ENCODE measurements at places on chromosomes 6 and 20. TPM values are rescaled to one million over a fixed set of nuclear protein-coding genes. Genes with fewer than 3 reads are reported as not detected.
A peak's percentile ranks its signal among the peaks of the same experiment; 100 is the strongest.

DNA sequence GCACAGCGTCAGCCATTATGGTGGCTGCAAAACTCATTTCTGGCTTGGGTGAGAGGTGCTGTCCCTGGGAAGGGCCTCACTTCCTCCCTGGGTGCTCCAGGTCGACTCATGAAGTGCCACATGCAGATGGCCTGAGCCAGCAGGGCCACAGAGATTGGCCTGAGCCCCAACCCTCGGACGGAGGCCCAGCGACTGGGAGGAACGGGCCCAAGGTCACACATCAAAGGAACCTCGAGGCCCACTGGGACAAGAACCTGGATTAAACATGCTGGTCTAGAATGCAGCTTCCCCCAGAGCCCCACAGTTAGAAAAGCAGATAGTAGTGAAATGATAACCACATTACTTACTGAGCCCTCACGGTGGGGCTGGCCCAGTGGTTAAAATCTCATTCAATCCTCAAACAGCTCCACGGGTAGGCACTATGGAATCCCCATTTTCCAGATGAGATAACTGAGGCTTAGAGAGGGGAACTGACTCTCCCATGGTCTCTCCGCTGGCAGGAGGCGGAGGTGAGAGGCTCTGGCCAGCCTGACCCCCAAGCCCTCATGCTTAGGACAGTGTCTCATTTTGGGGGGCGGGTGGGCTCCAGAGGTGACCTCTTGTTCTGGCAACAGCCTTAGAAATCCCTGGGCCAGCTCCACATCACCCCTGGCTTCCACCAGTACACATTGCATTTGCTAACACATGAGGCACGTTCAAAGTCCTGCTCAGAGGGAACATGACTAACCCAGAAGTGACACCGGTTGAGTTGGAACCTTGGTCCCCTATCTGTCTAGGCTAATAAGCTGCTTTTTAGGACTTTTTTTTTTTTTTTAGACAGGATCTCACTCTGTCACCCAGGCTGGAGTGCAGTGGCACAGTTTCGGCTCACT is 53.0 kb downstream of the SRC start:
- H3K36me3 ChIP-seq: peaks cover 60% of the 10 kb centered on the region
- DNase-seq: no peak
- H3K27ac ChIP-seq: no peak overlapping the region
- H3K4me1 ChIP-seq: peaks cover 33% of the 10 kb centered on the region

- no peaks in the 10 kb centered on the region for H3K36me3 ChIP-seq
- DNase-seq: no peak
- H3K4me3 ChIP-seq: no peak overlapping the region
- H3K4me1 ChIP-seq: no peaks in the 10 kb centered on the region
- no peaks in the 10 kb centered on the region for H3K27me3 ChIP-seq
Measured at GRCh38 chr6:32554116-32554965, 24.3 kb upstream of the HLA-DRB5 start.

DNA sequence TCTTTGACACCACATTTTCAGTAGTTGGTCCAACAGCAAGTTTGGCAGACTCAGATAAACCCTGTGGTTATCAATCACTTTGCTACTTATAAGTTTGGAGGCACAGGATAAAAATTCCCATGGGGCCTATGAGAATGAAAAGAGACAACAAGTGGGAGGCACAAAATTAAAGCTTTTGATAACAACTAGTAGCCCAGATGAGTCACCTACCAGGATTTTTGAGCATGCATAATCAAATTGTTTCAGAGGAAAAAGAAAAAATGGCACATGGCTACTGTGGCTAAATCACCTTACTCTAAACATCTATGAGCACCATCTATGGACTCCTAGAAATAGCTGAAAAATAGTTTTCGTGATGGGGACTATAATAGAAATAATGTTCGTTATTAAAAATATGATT is 40.8 kb upstream of the BMP5 start:
- H3K27me3 ChIP-seq: no peaks in the 10 kb centered on the region
- DNase-seq: no peak
- no peaks in the 10 kb centered on the region for H3K36me3 ChIP-seq
- H3K27ac ChIP-seq: no peak overlapping the region
- no peaks in the 10 kb centered on the region for H3K4me1 ChIP-seq
- no peak overlapping the region for H3K4me3 ChIP-seq

DNA sequence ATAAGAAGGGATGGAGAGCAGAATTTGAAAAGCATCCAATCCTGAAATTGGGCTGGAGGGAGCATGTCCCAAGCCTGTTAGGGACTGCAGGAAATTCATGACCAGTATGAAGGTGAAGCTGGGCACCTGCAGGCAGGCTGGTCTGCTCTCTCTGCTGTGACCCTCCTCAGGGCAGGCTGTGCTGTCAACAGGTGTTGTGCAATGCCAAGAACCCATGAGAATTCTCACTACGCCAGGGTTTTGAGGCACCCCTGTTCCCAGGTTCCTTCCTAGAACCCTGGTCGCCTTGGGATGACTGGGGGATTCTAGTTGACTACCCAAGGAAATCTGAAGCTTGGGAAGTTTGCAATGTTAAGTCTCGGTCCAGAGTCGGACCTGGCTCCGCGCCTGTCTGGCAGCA is 13.3 kb upstream of the MAS1L start:
- H3K4me3 ChIP-seq: no peak overlapping the region
- DNase-seq: no peak

DNA sequence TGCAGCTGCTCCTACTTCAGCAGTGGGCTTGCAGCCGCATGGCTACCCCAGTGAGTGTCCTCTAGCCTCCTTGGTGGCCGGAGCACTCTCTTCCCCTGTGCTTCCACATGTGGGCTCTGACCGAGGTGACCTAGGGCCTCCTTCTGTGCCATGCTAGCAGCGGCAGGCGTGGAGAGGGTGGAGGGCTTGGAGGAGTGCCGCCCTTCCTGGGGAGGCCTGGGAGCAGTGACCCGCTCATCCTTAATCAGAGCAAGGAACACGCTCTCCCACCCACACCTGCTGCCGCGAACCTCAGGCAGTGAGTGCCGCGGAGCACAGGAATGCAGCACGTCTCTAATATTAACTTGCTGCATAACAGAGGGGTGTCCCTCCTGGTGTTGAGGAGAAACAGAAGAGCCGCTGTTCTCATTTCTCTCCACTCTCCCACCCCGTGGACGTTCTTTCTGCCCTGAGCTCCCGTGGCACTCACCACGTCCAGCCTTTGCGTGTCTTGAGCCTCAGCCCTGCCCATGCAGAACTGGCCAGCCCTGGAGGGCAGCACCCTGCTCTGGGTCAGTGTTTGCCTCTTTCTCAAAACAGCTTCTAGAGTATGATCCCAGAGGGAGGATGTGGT is 31.9 kb downstream of the DUSP22 start:
- peaks cover 26% of the 10 kb centered on the region for H3K4me1 ChIP-seq
- H3K4me3 ChIP-seq: no peak overlapping the region
- no peaks in the 10 kb centered on the region for H3K27me3 ChIP-seq
- H3K36me3 ChIP-seq: peaks cover 3% of the 10 kb centered on the region
- no peak for DNase-seq

GRCh38 chr6:66555082-66555481 is 848.1 kb upstream of the EYS start:
- no peaks in the 10 kb centered on the region for H3K4me1 ChIP-seq
- H3K27ac ChIP-seq: no peak overlapping the region
- H3K4me3 ChIP-seq: no peak overlapping the region
- no peaks in the 10 kb centered on the region for H3K27me3 ChIP-seq
- H3K36me3 ChIP-seq: no peaks in the 10 kb centered on the region

DNA sequence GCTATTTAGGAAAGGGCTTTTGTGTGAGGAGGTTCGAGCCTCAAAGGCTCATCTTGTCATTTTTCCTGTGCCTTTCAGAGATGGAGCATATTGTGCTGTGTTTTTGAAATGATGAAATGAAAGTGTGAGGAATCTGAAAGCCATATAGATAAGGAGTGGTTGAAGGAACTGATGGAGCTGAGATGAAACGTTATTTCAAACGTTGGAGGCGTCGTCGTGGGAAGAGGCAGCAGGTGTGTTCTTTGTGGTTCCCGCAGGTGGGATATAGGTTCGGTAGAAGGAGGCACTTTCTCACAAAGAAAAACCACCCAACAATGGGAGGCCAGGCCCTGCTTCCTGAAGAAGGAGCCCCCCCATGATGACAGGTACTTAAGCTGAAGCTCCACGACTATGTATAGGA is 83.2 kb upstream of the SNAP25 start:
- H3K27me3 ChIP-seq: no peaks in the 10 kb centered on the region
- no peaks in the 10 kb centered on the region for H3K36me3 ChIP-seq

DNA sequence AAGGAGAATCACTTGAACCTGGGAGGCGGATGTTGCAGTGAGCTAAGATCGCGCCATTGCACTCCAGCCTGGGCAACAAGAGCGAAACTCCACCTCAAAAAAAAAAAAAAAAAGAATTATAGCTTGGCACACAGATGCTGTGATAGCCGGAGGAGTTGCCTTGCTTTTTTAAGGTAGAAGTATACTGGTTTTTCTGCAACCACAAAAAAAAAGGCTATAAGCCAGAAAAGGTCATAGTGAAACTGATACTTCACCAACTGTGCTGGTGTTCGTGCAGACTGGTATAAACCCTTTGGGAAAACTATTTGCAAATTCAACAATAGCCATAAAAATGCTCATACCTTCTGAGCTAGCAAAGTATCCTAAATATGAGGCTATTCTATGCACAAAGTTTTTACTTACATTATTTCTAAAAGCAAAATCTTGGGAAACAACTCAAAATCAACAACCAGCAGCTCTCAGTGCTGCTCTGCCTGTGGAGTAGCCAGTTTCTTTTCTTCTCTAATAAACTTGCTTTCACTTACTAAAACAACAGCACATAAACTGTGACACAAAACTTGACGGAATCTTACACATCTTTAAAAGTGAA is 44.0 kb downstream of the B4GALT5 start:
- peaks cover 3% of the 10 kb centered on the region for H3K4me1 ChIP-seq
- no peak for DNase-seq
- H3K27me3 ChIP-seq: no peaks in the 10 kb centered on the region
- no peak overlapping the region for H3K27ac ChIP-seq

- H3K36me3 ChIP-seq: no peaks in the 10 kb centered on the region
- no peak overlapping the region for H3K4me3 ChIP-seq
- peak; percentile 22 for DNase-seq
- peaks cover 15% of the 10 kb centered on the region for H3K4me1 ChIP-seq
Measured at GRCh38 chr20:47809161-47809960, 24.1 kb upstream of the SULF2 start.

DNA sequence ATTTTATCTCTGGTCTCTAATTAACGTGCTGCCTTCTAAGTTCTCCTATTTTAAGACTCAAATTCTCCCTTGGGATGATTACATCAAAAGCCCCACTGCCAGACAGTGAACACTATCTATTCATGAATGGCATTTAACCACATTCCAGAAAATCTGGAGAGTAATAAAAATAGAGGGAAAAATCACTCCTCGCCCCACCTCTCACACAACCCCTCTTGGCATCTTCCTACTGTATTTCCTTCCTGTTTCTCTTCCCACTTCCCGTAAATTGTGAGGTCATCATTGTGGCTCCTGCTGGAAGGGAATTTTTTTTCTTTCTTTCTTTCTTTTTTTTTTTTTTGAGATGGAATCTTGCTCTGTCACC is 31.5 kb downstream of the RAB44 start:
- no peaks in the 10 kb centered on the region for H3K36me3 ChIP-seq
- H3K4me1 ChIP-seq: peaks cover 8% of the 10 kb centered on the region
- no peak overlapping the region for H3K4me3 ChIP-seq
- H3K27me3 ChIP-seq: peaks cover 4% of the 10 kb centered on the region

DNA sequence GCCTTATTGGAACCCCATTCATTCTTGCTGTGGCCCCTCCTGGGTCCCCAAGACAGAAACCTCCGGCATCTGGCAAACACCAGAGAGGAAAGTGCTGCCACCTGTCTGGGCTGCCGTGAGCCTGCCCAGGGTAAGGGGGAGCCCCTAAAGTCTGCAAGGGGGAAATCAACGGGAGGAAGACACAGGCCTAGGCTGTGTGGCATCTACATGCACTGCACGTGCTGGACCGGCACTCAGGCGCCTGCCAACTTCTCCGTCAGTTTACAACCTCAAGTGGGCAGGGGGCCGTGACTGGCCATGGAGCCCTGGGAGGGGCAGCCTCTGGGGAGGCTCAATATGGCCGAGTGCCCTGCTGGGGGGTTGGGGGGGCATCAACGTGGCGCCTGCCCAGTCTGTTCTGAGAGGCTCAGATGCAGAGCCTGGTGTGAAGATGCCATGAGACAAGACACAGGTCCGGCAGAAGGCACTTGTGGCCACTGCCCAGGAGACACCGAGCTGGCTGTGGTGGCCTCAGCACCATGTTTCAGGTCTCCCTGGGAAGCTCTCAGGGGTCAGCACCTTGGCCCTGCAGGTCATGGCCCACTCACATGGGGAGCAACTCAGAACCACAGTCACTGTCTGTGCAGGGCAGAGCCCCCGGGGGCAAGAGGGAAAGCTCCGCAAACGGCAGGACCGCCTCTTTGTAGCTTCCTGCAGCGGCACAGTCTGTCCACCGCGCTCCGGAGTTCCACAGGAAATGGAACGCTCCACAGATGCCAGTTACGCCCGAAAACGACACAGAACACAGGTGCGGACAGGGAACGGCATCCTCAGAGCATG is 8.4 kb downstream of the UCKL1 start:
- peaks cover 66% of the 10 kb centered on the region for H3K4me1 ChIP-seq
- no peaks in the 10 kb centered on the region for H3K27me3 ChIP-seq
- H3K36me3 ChIP-seq: peaks cover 47% of the 10 kb centered on the region

GRCh38 chr6:21001736-21002135 is 467.5 kb downstream of the CDKAL1 start:
- no peak overlapping the region for H3K4me3 ChIP-seq
- H3K36me3 ChIP-seq: no peaks in the 10 kb centered on the region
- no peak overlapping the region for H3K27ac ChIP-seq

DNA sequence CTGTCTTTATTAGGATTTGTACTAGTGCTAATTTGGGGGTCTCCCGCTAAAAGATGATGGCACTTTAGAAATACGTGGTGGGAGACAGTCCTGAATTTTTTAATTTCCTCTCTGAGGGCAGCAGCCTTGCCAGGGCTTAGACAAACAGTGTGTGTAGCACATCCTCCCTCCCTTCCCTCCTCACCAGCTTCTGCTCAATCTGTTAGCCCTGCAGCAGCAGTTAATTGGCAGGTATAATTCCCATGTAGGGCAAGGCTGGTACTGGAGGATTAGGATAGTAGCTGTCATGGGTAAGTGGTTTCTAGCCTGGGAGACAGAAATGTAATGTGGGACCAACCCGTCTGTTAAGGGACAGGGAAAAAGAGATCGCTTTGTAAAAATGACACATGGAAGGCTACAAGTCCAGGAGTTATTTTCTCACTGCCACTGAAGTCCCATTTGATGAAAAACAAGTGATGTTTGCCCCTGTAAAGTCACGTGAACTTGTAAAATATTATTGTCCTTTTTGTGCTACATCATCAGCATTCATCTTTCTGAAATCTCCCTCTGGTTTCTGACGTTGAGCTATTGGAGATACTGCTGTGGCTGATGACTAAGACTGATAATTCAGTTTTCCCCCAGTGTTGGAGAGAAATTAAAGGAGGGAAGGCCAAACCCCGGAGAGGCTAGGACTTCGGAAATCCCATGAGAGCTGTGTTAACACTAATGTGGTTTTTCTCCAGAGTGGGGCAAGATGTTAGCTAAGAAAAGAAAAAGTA is 40.6 kb downstream of the CTNNBL1 start:
- H3K4me1 ChIP-seq: no peaks in the 10 kb centered on the region
- no peak overlapping the region for H3K27ac ChIP-seq
- no peaks in the 10 kb centered on the region for H3K27me3 ChIP-seq
- no peak overlapping the region for H3K4me3 ChIP-seq

- H3K27me3 ChIP-seq: no peaks in the 10 kb centered on the region
- no peak overlapping the region for H3K4me3 ChIP-seq
- H3K27ac ChIP-seq: no peak overlapping the region
Measured at GRCh38 chr6:2086326-2086965, 159.0 kb downstream of the GMDS start.

LMBRD1 gene
- 24.9 TPM for total RNA-seq

MUC21 gene
- total RNA-seq: not detected

TP53TG5 gene
- not detected for total RNA-seq

TINAG gene
- 0.04 TPM for total RNA-seq

BCAS1 gene
- 2.6 TPM for total RNA-seq

NNAT gene
- total RNA-seq: 372 TPM

TRIM31 gene
- total RNA-seq: not detected

ADAM33 gene
- 52.8 TPM for total RNA-seq
